ENCODE measurements at places on chromosomes 3 and 15.

GRCh38 chr3:167253037-167253436, 127.1 kb downstream of the ZBBX start:
- no peaks in the 10 kb centered on the region for H3K36me3 ChIP-seq
- H3K4me1 ChIP-seq = no peaks in the 10 kb centered on the region
- no peaks in the 10 kb centered on the region for H3K27me3 ChIP-seq
- no peak overlapping the region for H3K27ac ChIP-seq
- no peak for DNase-seq

DNA sequence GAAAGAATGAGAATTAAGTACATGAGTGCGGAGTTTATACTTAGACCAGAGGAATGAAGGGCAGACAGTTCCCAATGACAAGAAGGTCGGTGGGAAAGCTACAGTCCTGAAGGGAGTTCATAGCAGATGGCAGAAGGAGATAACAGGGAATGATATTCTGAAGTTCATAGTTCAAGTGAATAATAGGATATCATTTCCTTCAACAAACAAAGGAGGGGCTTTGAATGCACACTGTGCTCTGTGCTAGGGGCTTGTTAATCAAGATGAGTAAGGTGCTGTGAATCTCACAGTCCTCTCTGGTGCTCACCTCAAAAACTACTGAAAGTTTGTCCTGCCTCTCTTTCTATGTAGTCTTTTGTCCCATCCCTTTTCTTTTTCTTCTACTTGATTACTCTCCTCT, 41.9 kb downstream of the SIDT1 start:
- no peak overlapping the region for H3K27ac ChIP-seq
- H3K4me3 ChIP-seq = no peak overlapping the region
- no peaks in the 10 kb centered on the region for H3K27me3 ChIP-seq
- H3K36me3 ChIP-seq = no peaks in the 10 kb centered on the region

- no peaks in the 10 kb centered on the region for H3K4me1 ChIP-seq
- H3K27ac ChIP-seq = no peak overlapping the region
- H3K36me3 ChIP-seq = no peaks in the 10 kb centered on the region
- H3K4me3 ChIP-seq = no peak overlapping the region
Observed at GRCh38 chr3:147348976-147349375, 57.4 kb downstream of the ZIC4 start.

GRCh38 chr3:63762180-63762579, 56.9 kb upstream of the C3orf49 start:
- DNase-seq = no peak
- no peaks in the 10 kb centered on the region for H3K4me1 ChIP-seq
- no peak overlapping the region for H3K27ac ChIP-seq

DNA sequence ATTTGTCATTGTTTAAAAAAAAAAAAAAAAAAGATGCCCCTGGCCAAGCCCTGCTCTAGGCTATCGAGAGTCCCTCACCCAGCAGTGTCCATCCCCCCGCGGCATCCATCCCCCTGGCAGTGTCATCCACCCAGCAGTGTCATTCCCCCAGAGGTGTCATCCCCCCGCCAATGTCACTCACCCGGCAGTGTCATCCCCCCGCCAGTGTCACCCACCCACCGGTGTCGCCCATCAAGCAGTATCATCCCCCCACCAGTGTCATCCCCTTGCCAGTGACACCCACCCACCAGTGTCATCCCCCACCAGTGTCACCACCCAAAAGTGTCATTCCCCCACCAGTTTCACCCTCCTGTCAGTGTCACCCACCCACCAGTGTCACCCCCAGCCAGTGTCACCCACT, 99.3 kb upstream of the PRR20G start:
- no peaks in the 10 kb centered on the region for H3K27me3 ChIP-seq
- DNase-seq = no peak
- H3K36me3 ChIP-seq = no peaks in the 10 kb centered on the region
- no peaks in the 10 kb centered on the region for H3K4me1 ChIP-seq
- H3K27ac ChIP-seq = no peak overlapping the region

- no peaks in the 10 kb centered on the region for H3K4me1 ChIP-seq
- no peak overlapping the region for H3K4me3 ChIP-seq
- peak overlapping the region; percentile 26 for H3K27ac ChIP-seq
- H3K27me3 ChIP-seq = no peaks in the 10 kb centered on the region
- no peaks in the 10 kb centered on the region for H3K36me3 ChIP-seq
Observed at GRCh38 chr15:52682781-52683180, 3.6 kb upstream of the ATOSA start.

- no peaks in the 10 kb centered on the region for H3K36me3 ChIP-seq
- H3K27me3 ChIP-seq = no peaks in the 10 kb centered on the region
- DNase-seq = no peak
- H3K4me3 ChIP-seq = no peak overlapping the region
Observed at GRCh38 chr3:139832998-139833397, 102.0 kb upstream of the CLSTN2 start.

- DNase-seq = no peak
- H3K36me3 ChIP-seq = no peaks in the 10 kb centered on the region
- H3K4me3 ChIP-seq = no peak overlapping the region
- no peak overlapping the region for H3K27ac ChIP-seq
- no peaks in the 10 kb centered on the region for H3K27me3 ChIP-seq
Observed at GRCh38 chr3:132911741-132912415, 126.3 kb upstream of the TMEM108 start.

DNA sequence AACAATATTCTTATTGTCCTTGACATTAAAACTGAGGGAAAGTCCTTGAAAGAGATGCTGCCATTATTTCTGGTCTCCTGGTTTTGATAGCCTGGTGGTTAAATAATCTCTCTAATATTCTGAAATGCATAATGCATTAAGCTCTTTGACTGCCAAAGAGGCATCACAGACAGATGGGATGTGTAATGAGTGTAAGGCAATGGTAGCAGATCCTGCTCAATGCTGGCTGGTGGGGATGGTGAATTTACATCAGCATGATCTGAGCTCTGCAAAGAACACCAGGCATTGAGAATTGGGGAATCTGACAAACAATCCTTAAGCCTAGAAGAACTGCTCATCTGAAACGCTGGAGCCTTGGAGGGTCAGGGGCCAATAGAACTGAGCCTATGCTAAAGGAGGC, 528.6 kb upstream of the LMCD1 start:
- no peak overlapping the region for H3K27ac ChIP-seq
- H3K4me1 ChIP-seq = no peaks in the 10 kb centered on the region
- DNase-seq = no peak

DNA sequence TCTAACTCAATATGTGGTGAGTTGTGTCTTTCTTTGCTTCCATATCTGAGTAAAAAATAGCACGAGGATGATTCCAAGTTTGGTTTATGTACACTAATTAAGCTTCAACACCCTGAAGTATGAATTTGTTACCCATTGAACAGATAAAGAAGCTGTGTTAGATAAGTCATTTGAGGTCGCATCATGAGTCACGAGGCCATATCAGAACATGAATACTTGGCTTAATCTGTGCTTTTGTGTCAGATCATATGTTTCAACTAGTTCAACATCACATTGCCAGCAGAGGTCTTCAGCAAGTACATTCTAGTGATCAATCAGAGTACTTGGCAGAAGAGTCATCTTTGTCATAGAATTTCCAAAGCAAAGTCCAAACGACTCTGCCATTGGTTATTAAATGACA, 26.3 kb upstream of the MITF start:
- no peaks in the 10 kb centered on the region for H3K36me3 ChIP-seq
- no peak for DNase-seq

DNA sequence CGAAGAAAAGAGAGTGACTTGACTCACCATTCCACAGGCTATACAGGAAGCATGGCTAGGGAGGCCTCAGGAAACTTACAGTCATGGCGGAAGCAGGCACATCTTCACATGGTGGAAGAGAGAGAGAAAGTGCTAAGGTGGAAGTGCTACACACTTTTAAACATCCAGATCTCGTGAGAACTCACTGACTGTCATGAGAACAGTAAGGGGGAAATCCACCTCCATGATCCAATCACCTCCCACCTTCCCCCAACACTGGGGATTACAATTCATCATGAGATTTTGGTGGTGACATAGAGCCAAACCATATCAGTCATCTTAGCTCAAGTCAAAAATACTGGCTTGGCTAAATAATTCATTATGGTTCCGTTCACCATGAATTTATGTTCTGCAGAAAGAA, 45.3 kb upstream of the NEDD4 start:
- no peaks in the 10 kb centered on the region for H3K27me3 ChIP-seq
- H3K4me3 ChIP-seq = no peak overlapping the region
- H3K4me1 ChIP-seq = no peaks in the 10 kb centered on the region
- H3K36me3 ChIP-seq = no peaks in the 10 kb centered on the region

- H3K4me3 ChIP-seq = no peak overlapping the region
- no peak for DNase-seq
- no peaks in the 10 kb centered on the region for H3K4me1 ChIP-seq
- no peak overlapping the region for H3K27ac ChIP-seq
Observed at GRCh38 chr3:44242721-44243120, 1.0 kb downstream of the TOPAZ1 start.

DNA sequence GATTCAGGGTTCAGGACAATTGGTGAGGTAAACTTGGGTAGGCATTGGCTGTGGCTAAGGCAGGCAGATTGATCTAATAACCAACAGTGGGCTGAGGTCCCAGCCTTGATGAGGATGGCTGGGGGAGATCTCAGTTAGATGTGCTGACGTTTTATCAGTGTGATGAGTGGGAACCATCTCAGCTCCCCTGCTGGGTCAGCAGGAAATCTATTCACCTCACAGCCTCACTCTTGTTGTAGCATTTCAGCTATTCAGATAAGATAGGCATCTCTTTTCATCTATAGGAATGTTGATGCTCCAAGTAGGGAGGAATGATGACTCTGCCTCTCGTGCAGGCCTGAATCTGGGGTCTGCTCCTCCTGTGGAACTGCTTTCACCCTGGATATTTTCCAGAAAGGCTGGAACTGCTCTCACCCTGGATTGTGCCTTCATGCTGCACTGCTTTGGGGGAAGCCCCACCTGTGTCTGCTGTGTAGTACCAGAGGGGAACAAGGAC, 973.7 kb downstream of the NSUN3 start:
- no peak for DNase-seq
- H3K4me3 ChIP-seq = no peak overlapping the region
- H3K27ac ChIP-seq = no peak overlapping the region

DNA sequence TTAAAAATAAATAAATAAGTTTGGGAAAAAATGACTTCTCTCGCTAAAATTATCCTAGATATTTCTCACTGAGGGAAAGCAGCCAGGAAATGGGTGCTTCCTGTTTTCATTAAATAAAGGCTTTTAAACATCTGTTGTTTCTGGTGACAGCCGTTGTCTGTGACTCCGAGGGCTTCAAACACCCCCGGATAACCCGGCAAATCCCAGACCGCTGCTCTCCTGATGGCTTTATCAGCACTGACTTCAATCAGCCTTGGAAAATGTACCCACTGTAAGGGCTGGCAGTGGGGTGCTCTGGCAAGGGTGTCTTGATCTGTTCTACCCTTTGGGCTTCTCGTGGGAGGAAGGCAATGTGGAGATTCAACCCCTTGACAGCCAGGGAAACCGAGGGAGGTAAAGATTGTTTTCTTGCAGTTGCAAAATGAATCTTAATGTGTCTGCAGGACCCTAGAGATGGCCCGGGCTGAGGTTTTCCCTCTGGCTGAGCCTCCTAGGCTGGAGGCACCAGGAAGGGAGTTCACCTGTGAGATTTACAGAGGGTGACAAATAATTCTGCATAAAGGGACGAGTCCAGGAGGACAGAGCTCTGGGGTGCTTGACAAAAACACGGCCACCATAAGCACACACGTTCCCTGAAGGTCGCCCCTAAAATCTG, 33.6 kb upstream of the SEC13 start:
- no peak for DNase-seq
- H3K36me3 ChIP-seq = no peaks in the 10 kb centered on the region
- no peak overlapping the region for H3K27ac ChIP-seq
- H3K4me1 ChIP-seq = no peaks in the 10 kb centered on the region
- no peak overlapping the region for H3K4me3 ChIP-seq

DNA sequence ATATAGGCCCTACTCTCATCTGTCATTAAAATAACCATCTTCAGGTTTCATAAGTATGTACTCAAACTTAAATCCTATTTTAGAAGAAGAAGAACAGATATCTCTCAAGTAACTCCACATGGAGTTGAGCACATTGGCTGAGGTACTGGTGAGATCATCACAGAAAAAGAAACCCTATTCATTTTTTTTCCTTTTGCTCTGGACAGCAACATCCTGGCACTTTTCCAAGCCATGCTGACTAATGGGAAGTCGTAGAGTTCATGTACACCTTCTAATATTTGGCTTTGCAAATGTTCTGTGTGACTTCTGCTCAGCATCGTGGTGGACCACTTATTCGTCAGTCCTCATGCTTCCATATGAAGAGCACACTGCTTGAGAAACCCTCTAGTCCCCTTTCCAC, 336.0 kb upstream of the KCNH8 start:
- no peaks in the 10 kb centered on the region for H3K36me3 ChIP-seq
- no peaks in the 10 kb centered on the region for H3K4me1 ChIP-seq
- H3K27me3 ChIP-seq = no peaks in the 10 kb centered on the region

GRCh38 chr15:74343127-74343796, 24.2 kb downstream of the CYP11A1 start:
- no peak overlapping the region for H3K27ac ChIP-seq
- H3K27me3 ChIP-seq = no peaks in the 10 kb centered on the region
- H3K4me1 ChIP-seq = no peaks in the 10 kb centered on the region

- no peaks in the 10 kb centered on the region for H3K36me3 ChIP-seq
- no peak overlapping the region for H3K27ac ChIP-seq
- H3K27me3 ChIP-seq = no peaks in the 10 kb centered on the region
- no peak overlapping the region for H3K4me3 ChIP-seq
Observed at GRCh38 chr3:79516795-79517194, 251.0 kb downstream of the ROBO1 start.

DNA sequence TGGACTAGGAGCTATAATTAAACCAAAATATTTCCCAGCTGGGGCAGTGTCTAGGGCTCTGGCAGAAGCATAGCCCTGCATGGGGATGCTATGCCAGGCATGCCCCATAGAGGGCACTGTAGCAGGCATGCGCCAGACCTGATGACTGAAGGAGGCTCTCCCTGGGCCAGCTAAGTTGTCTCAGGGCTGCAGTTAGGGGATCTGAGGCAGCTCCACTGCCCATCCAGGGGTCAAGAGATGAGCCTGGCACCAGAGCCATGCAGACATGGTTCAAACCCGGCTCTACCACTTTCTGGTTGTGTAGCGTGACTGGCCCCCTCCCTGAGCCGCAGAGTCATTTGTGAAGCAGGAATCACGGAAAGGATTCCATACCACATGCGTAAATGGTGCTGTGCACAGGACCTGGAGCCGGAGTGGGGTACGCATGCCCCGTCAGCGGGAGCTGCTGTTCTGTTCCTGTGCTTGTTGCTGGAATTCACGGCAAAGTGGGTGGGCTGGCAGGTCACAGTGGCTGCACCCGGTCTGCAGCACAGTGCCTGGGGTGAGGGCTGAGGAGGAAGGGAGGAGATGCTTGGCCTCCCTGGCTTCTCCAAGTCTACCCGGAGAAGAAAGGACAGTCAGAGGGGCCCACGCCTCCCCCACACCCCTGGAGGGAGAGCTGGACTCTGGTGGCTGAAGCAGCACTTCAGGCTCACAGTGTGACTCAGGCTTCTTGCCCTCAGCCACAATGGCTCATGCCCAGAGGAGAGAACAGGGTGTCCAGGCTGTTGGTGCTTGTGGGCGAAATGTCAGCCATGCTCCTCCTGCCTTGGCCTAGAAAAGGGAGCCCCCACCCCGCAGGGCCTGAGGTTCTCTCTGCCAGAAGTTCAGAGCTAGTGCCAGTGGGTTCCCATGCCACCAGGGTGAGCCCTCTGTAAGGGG, 43.1 kb downstream of the DNASE1L3 start:
- no peaks in the 10 kb centered on the region for H3K4me1 ChIP-seq
- no peaks in the 10 kb centered on the region for H3K27me3 ChIP-seq
- DNase-seq = no peak
- H3K27ac ChIP-seq = no peak overlapping the region

GRCh38 chr15:83305704-83306291, 21.3 kb upstream of the BNC1 start:
- DNase-seq = peak; percentile 35
- no peaks in the 10 kb centered on the region for H3K4me1 ChIP-seq

Data from breast epithelium (tissue), 4 donors.